ENCODE measurements at places on chromosomes 4 and X.
A peak's percentile ranks its signal among the peaks of the same experiment; 100 is the strongest.

DNA sequence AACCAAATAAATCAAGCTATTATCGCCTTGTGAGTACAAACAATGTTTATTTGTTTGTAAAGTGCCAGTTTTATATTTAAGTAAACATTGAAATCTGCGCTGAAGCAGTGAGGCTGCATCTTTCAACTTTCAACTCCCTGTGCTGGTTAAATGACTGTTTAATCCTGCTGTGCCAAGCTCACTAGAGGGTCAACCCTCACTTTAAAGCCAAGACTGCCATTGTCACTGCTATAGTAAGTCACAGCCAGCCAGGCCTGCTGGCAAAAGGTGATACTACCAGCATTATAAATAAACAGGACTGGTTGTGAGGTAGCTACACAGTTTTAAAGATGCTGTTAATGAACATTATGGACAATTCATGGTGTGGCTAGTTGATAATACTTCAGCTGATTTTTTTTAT, 34.6 kb downstream of the EFHC2 start:
- no peak for DNase-seq

GRCh38 chrX:11397680-11398079, 104.5 kb downstream of the AMELX start:
- no peak for DNase-seq

- DNase-seq = no peak
Measured at GRCh38 chrX:131216828-131217227, 72.3 kb downstream of the IGSF1 start.

GRCh38 chrX:65633826-65634225, 33.6 kb upstream of the MSN start:
- DNase-seq = no peak

- no peak for DNase-seq
Measured at GRCh38 chr4:138972956-138973801, 42.4 kb upstream of the NOCT start.

- DNase-seq = no peak
Measured at GRCh38 chr4:152079543-152080293, 318.9 kb upstream of the GATB start.

- DNase-seq = no peak
Measured at GRCh38 chrX:87517571-87518141, at the start of gene KLHL4. TSS of gene KLHL4 (plus strand) at chrX:87517802. CDS start at chrX:87517894, 92 bp downstream.

DNA sequence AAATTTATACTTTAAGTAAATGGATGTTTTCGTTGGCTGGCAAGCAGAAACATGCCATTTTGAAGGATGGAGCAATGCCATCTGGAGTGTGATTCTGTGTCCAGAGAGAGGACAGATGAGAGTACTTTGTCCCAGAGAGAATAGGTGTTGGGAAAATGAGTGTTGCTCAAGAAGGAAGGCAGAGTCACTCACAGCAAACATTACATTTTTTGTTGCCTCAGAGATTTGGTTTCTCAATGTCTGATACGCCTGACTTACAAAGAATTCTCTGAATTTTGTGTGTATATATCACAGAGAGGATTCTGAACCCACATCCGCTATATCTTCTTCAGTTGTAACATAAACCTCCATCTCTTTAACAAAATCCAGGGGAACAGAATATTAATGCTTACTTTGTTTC, 102.8 kb upstream of the PCDH18 start:
- DNase-seq = no peak

DNA sequence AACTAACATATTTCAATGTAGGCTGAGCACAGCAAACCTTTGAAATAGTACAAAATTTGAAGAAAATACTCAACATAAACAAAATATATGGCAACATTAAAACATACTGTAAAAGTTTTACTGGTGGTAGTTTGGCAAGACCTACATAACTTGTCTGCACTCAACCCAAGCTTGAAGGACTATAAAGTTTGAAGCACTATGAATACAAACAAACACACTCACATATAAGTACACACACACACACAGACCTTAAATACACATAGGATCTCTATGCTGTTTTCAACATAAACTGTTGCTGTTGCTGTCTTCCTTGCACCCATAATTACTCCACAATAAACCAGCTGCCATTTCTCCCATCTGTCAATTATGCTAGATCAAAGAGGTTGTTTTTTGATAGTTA, 589.6 kb downstream of the IL15 start:
- DNase-seq = no peak

DNA sequence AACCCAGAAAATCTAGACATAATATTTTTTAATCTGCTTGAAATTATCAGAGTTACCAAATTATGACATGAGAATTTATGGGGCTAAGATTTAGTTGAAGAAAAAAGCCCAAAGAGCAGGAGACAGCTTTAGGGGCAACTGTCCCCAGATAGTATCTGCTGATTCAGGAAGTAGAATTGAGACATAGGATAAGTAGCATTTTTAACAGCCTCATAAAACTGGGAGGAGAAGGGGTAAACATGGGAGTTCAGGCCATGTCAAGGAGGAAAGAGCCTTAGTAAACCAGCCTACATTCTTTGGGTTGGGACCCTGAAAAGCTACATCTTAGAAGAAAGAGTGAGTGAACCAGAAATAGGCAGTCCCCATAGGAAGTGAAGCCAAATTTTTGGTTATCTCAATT, 9.7 kb upstream of the RAB28 start:
- no peak for DNase-seq

DNA sequence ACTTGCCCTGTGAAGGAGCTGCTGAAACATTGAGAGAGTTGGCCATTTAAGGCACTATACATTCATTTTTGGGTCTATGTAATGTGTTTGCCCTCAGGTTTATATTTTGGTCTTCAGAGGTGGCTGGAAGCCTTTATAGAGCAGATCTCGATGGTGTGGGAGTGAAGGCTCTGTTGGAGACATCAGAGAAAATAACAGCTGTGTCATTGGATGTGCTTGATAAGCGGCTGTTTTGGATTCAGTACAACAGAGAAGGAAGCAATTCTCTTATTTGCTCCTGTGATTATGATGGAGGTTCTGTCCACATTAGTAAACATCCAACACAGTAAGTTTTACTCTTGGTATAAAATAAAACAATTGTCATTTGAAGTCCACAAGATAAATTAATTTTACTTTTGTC, 31.1 kb downstream of the EGF start:
- DNase-seq = no peak

DNA sequence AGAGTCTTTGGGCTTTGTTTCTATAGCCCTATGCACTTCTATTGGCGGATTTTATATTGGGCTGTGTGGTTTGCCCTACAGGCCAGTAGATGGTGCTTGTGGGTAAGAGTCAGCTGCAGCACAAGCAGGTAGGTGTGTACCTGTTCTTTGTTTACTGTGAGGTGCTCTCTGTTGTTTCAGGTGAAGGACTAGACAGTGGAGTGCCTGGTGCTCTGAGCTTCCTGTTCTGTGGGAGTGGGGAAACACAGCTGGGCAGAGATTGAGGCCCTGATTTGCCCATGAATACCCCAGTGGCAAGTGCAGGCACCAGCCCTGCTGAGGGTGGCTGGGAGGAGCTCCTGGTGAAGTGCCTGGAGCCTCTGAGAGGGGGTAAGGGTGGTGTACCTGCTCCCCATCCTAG, 26.3 kb upstream of the UCP1 start:
- DNase-seq = no peak

GRCh38 chr4:26175006-26175786, 145.6 kb upstream of the RBPJ start:
- DNase-seq = peak; percentile 10

- no peak for DNase-seq
Measured at GRCh38 chrX:8424912-8425311, 39.7 kb upstream of the VCX3B start.

GRCh38 chr4:10403633-10404445, 53.4 kb downstream of the ZNF518B start:
- DNase-seq = no peak

- DNase-seq = no peak
Measured at GRCh38 chr4:165324236-165324917, 3.1 kb upstream of the MSMO1 start.

- no peak for DNase-seq
Measured at GRCh38 chr4:77538144-77538543, 67.5 kb upstream of the CXCL13 start.

- DNase-seq = no peak
Measured at GRCh38 chr4:92163348-92163747, 140.4 kb upstream of the GRID2 start.

GRCh38 chr4:78355306-78355705, 196.3 kb upstream of the ANXA3 start:
- no peak for DNase-seq

- no peak for DNase-seq
Measured at GRCh38 chrX:122087341-122087740, 1039.9 kb downstream of the GLUD2 start.

DNA sequence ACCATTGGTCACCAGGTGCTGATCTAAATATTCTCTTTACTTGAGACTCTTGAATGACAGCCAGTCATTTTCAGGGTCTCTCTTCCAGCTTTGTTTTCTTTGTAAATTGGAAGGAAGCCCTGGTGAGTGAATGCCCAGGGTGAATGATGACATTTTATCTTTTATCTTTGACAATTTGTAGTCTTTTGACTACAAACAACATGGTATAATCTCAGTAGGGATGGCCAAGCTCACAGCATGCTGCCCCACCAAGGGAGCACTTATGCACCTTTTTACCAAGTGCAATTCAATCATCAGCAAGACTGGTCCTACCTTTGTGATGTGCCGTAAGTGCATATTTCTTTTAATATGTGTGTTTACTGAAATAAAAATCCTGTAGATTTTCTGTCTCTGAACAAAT, 5.7 kb downstream of the AFM start:
- no peak for DNase-seq

- DNase-seq = no peak
Measured at GRCh38 chr4:182193311-182193710, 49.9 kb upstream of the TENM3 start.

- no peak for DNase-seq
Measured at GRCh38 chr4:182451441-182451840, 208.2 kb downstream of the TENM3 start.

DNA sequence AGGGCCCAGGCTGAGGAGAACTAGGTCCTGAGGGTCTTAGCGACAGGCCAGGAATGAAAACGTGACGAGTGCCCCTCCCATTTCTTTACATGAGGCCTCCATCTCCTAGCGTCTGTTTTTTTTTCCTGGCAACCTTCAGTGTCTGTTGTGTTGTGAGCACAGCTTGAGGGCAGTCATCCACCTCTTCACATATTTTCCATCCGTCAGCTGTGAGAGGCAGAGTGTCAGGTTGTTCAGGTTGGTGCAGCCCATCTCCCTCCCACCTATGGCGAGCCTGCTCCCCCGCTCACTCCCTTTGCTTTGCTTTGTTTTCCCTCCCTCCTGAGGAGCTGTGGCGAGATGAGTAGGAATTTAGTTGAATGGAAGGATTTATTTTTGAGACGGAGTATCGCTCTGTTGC, 51.7 kb upstream of the CHRNA9 start:
- peak; percentile 76 for DNase-seq

DNA sequence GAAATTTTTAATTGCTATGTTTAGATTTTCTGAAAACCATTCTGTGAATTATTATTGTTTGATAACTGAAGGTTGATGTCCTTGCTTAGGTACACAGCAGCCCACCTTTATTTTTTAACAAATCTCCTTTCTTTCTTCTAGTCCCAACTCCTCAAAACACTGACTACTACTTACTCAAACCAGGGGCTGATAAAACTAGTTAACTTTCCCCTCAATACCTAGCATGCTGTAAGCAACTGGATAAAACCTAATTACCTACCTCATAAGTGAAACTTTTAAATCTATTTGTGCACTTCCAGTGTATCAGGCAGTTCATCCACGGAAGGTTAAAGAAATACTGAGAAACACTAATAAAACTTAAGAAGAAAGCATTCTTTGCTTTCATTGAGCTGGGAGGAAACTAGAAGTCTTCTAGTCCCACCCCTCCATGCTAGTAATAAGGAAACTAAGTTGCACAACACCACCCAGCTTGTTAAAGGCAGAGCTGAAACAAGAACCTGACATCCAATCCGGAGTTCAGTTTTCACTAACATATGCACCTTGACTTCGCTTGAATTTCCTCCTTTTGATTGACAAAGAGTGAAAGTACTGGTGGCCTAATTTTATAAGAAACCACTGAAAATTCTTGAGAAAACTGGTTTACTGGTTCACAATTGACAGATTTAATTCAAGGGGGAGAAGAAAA, 180.2 kb upstream of the TET2 start:
- no peak for DNase-seq

Data from stimulated activated CD4-positive, alpha-beta T cell treated with anti-CD3 and anti-CD28 coated beads, Interleukin-4, amount 100 ng/mL, for 4 hours (primary cell).